Endothelial cell (in vitro differentiated cells): ENCODE measurements at places on chromosomes 12 and 14. TPM values are rescaled to one million over a fixed set of nuclear protein-coding genes. Genes with fewer than 3 reads are reported as not detected.

DNA sequence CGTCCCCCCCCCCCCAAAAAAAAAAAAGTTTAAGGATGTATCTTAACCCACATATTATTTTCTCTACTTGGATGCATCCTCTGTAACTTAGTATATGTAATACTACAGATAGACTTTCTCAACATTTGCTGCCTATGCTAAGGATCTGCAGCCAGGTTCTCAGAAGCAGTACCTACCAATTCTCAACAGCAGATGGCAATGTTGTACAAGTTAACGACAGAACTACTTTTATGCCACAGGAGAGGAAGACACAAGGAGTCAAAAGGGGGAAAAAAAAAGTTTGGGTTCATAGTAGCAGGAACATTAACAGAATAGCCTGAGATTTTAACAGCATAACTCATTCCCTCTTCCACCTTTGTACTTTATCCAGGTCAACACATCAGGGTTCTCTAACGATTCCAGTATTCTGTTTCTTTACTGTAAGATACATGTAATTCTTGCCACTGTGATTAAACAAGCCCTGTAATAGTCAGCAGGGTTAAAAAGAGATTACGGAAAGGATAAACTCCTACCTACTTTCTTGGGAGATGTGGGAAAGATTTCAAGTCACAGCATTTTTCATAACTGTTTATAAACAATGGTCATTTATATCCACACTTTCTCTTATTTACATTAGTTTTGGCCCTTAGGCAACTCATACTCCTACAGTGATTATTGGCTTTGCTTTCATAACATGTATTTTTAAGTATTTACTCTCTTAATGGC is 5.7 kb upstream of the NEK9 start:
- peak; percentile 75 for DNase-seq

DNA sequence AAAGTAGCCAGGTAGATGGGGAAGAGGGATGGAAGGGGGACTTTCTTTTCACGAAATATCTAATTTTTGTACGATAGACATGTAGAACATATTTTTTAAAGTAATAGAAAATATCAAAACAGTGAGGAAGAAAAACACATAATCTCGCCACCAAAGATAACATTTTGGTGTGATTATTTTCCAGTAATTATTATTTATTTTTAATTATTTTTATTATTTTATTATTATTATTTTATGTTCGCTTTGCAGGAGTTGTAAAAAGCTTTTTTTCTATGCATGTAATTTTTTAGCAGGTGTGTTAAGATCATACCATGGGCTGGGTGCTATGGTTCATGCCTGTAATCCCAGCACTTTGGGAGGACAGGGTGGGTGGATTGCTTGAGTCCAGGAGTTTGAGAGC is 85.6 kb upstream of the CCND2 start:
- DNase-seq, result no peak

Gene LBHD2
- total RNA-seq, result not detected

Gene PRKD1
- 9.0 TPM for total RNA-seq

DNA sequence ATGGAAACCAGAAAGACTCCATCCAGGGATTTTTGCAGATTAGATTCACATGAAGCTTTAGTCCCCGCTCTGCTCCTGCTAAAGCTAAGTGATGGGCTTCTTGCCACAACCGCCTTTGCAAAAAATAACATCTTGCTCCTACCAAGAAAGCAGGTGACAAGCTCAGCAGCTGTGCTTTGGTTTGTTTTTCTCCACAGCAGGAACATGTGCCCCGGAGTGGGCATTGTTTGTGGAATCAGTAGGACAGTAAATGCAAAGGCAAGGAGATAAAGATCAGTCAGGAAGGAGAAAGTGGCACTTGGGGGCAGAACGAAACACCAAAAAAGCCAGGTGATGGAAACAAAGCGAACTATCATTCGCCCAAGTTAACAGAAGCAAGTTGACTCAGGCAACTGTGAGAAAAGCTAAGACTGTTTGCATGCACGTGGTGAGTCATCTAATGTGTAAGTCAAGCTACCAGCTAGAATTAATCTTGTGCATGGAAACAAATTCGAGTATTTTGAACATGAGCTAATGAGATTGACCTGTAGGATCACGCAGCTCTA is 165.5 kb upstream of the PLXNC1 start:
- no peak for DNase-seq

Gene DLGAP5
- total RNA-seq, result 12.8 TPM

DNA sequence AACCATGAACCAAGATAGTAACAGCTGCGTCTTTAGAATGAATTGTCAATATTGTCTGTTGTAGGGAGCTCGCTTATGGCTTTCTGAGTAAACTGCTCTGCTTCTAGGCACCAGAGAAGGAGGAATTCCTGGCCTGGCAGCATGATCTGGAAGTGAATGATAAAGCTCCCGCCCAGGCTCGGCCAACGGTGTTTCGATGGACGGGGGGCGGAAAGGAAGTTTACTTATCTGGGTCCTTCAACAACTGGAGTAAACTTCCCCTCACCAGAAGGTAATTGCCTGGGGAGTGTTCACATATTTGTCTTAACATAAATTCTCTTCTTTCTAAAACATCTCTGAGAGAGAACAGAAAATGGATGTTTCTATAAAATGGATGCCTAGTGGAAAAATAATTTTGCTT is 4.3 kb downstream of the PRKAB1 start:
- DNase-seq, result no peak
